RWPE2 (cell line): ENCODE measurements at places on chromosomes 7 and 10.

GRCh38 chr10:75179657-75180177, 30.9 kb upstream of the VDAC2 start:
- H3K36me3 ChIP-seq: peaks cover 34% of the 10 kb centered on the region
- no peak for DNase-seq
- no peaks in the 10 kb centered on the region for H3K4me1 ChIP-seq
- H3K27me3 ChIP-seq: no peaks in the 10 kb centered on the region
- H3K4me3 ChIP-seq: no peak overlapping the region

- H3K36me3 ChIP-seq: no peaks in the 10 kb centered on the region
- DNase-seq: no peak
- no peak overlapping the region for H3K27ac ChIP-seq
- H3K4me3 ChIP-seq: no peak overlapping the region
- H3K27me3 ChIP-seq: no peaks in the 10 kb centered on the region
These were observed 11.7 kb downstream of the EPHB6 start for GRCh38 chr7:142866361-142867096.

GRCh38 chr7:77960336-77960735, 161.8 kb downstream of the PHTF2 start:
- H3K4me1 ChIP-seq: no peaks in the 10 kb centered on the region
- no peaks in the 10 kb centered on the region for H3K36me3 ChIP-seq
- H3K27ac ChIP-seq: no peak overlapping the region
- DNase-seq: no peak
- H3K4me3 ChIP-seq: no peak overlapping the region

DNA sequence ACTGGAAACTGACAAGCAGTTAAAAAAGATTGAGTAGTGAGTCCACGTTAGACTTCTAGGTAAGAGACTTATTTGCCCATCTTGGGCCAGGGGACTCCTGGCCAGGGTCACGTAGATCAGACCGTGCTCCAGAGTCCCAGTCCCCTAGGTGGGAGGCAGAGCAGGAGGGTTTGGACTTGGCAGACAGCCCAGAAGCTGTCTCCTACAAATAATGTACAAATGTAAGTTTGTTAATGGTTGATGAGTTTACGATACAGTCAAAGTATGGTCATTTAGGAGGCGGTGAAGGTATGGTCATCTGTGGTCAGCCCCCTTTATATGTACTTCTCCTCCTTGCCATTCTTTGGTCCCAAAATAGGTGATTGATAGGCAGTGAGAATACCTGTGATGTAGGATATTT, 28.2 kb downstream of the INPP5F start:
- no peak for DNase-seq
- H3K4me3 ChIP-seq: no peak overlapping the region
- H3K4me1 ChIP-seq: no peaks in the 10 kb centered on the region
- no peaks in the 10 kb centered on the region for H3K27me3 ChIP-seq
- peaks cover 5% of the 10 kb centered on the region; the same call in 1 of the 2 replicates for H3K36me3 ChIP-seq
